PC-3 (cell line): ENCODE measurements at places on chromosomes 5 and 9. TPM values are rescaled to one million over a fixed set of nuclear protein-coding genes. Genes with fewer than 3 reads are reported as not detected.

GRCh38 chr5:143196601-143197259 is 206.8 kb downstream of the NR3C1 start:
- no peak for DNase-seq

The FAXDC2 gene
- total RNA-seq = not detected in 2 replicates

The SLC4A9 gene
- 0.29 TPM in 1 of 2 replicates, not detected in the other for total RNA-seq

- no peak for DNase-seq
Observed at GRCh38 chr5:181047921-181048320, 7.9 kb downstream of the BTNL9 start.

DNA sequence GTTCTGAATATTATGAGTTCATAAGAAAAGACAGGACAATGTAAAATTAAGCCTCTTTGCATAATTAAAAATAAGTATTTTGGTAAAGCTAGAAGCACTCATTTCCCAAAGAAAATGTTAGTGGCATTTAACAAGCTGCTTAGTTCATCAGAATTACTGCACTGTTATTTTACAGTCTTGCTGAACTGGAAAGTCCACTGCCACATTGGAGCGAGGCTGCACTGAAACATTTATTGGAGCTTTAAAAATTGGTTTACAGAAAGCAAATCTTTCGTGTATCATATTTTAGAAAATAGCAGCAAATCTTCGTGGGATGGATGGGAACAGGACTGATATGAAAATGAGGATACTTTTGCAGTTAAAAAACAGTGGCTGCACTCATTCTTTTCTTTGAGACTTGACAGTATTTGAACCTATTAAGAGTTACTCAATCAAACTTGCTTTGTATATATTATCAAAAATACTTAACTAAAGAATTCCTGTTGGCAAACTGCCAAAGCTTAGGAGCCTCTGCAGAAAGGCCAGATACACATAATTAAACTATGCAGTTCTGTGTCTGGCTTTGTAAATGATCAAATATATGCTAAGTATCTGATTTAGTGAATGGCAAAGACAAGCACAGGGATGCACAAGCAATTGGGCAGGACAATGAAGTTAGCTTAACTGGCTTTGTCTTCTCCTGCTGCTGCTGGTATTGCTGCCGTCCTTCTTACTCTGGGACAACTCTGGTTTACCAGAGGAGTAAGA is 16.5 kb upstream of the FBXL7 start:
- DNase-seq = no peak

DNA sequence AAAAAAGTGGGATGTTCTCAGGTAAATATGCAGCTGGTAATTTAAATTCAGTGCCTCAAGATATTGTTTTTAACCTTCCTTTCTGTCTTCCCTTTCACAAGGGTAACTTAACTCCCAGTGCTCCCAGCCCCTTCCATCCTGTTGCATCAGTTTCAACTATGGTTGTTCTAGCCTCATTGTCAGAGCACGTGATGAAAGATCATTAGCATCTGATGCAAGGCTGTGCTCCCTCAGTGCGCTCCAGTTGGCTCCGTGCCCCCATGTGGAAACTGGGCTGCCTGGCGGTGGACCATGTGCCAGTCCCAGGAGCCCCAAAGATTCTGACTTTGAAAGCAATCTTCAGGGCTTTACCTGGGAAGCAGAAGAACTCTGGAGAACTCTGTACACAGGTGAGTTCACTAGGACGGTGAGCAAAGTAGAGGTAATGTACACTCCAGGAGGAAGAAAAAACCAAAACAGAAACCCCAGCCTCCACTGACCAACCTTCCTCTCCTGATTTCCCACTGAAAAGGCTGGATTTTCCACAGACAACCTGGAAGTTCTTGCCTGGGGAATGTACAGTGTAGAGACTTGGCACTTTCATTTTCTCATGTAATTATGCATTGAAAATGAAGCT is 96.9 kb downstream of the SLC1A3 start:
- DNase-seq = no peak

DNA sequence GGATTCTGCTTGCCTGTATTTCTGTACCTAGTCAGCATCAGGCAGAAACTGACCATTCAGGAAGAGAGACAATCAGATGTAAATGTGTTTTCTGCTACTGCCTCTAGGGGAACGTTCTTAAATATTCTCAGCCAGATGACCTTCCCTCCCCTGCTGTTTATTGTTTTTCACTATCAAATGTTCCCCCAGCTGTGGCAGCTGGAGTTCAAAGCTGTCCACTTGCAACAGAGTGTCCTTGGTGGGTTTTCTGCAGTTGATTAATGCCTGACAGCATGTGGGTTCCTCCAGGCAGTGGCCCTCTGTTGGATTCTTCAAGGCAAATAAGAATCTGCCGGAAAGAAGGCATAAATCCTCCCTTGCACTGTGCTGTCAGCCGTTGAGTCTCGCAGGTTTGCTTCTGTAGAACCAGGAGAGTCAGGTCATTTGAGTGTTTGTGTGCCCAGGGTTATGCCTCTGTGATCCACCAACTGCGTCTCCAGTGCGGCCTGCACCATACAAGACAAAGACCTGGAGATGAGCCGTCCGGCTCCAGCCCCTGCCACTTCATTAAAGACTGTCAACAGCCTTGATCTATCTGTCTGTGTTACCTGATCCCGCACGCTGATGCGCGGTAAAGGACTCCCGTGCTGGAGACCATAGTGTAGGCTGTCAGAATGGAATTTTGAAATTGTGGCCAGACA is 203.4 kb downstream of the GADD45G start:
- DNase-seq = no peak

GRCh38 chr5:17817990-17818389 is 183.7 kb downstream of the TAF11L14 start:
- no peak for DNase-seq

GRCh38 chr5:69279517-69279916 is 44.8 kb downstream of the CDK7 start:
- DNase-seq = no peak

DNA sequence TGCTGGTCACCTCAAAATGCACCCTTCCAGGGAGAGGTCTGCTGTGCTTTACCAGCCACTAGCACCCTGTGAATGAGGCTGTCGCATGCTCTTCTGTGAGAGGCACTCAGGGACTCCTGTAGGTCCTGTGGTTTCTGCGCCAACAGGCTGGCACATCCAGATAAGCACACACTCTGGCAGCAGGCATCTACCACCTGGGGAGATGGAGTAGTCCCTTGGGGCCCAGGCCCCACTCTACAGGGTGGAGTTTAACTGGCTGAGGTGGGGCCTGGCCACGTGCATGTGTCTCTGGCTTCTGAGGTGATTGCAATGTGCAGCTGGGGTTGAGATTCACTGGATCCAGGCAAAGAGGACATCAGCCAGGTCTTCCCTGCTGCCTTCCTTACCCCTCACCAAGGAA is 32.3 kb downstream of the TMEM174 start:
- no peak for DNase-seq

The ZNF883 gene
- not detected in 2 replicates for total RNA-seq

DNA sequence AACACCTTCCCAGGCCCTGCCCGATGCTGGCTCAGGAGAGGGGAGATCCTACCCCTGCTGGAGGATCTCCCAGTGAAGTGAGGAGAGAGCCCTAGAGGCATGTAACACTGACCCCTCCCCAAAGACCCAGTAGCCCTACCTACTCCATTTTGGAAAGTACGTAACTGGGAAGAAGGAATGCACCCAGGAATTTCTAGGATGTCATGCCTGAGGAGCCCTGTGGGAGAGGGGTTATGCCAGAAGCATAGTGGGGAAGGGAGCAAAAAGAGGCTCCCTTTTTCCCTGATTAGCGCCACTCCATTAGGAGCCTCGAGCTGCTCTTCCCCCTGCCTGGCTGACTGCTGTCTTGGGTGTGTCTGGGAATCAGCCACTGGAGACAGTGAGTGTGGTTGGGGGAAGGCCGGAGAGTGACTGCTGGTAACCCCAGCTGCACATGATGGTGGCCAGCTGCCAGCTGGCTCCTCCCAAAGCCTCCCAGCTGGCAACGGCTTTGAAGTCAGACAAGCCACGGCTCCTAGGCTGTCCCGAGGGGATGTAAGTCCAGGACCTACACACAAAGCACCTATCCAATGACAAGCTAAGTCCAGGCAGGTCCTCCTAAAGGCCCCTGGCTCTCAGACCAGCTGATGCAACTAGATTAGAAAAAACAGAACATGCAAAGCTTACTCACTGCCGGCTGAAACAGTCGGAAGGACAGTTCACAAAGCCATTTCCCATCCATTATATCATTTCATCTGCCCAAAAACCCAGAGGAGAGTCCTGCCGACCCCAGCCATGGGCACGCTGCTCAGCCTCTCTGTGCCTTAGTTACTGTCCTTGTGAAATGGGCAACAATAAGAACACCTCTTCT is 136.5 kb upstream of the ABCA1 start:
- peak; percentile 77 for DNase-seq

GRCh38 chr9:93125331-93125894 is 8.6 kb downstream of the NINJ1 start:
- DNase-seq = no peak

The PCDHA12 gene
- 7.0 and 8.2 TPM in 2 replicates for total RNA-seq

The FANCG gene
- 32.6 and 44.8 TPM in 2 replicates for total RNA-seq

- DNase-seq = peak; percentile 64
Observed at GRCh38 chr5:135186662-135187522, 152.9 kb upstream of the PITX1 start.

DNA sequence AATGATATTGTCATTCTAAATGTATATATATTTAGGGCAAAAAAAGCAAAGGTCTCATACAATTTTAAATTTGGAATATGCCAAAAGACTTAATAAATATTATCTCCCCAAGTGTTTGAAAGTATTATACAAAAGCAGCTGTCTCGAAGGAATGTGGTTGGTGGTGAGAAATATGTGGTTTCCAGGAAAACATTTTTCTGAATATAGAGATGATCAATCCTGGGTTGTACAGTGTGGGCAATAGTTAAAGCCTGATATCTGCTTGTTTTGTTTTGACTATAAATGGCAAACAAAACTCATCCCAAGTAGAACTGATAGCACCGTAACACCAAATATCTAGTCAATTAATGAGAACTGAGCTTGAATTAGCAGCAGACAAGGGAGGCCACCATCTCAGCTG is 391.8 kb upstream of the CD180 start:
- DNase-seq = no peak

The ASPN gene
- total RNA-seq = not detected in 2 replicates

GRCh38 chr9:107504585-107505455 is 15.3 kb upstream of the KLF4 start:
- DNase-seq = peak; percentile 92

DNA sequence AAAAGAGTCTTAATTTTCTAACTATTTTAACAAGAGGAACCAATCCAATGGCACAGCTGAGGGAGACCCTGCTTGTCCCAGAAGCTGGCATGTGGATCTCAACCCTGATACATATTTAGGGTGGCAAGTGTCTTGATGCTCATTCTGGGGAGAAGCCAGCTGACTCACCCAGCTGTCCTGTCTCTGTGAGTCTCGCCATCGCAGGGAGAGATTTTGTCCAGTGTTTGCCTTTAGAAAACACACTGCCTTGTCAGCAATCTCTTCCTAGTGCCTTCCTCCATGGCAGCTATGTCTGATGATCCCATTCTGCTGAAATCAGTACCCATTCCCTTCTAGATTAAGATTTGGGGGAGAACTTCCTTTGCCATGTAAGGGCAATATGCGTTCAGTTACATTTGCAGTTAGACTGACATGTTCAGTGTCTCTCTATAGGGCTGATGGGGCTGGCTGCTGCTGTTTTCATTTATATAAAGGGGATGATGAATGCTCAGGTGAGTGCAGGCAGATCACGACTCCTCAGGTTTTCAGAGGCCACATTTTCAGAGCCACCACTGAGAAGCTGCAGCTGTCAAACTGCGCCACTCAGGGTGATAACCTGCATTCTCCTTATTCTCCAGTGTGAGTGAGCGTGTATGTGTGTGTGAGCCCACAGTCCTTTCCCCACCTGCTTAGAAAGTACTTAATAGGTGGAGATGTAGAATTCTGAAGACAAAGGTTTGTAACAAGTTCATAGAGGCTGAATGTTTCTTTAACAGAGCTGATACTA is 217.0 kb downstream of the GAS1 start:
- DNase-seq = no peak

DNA sequence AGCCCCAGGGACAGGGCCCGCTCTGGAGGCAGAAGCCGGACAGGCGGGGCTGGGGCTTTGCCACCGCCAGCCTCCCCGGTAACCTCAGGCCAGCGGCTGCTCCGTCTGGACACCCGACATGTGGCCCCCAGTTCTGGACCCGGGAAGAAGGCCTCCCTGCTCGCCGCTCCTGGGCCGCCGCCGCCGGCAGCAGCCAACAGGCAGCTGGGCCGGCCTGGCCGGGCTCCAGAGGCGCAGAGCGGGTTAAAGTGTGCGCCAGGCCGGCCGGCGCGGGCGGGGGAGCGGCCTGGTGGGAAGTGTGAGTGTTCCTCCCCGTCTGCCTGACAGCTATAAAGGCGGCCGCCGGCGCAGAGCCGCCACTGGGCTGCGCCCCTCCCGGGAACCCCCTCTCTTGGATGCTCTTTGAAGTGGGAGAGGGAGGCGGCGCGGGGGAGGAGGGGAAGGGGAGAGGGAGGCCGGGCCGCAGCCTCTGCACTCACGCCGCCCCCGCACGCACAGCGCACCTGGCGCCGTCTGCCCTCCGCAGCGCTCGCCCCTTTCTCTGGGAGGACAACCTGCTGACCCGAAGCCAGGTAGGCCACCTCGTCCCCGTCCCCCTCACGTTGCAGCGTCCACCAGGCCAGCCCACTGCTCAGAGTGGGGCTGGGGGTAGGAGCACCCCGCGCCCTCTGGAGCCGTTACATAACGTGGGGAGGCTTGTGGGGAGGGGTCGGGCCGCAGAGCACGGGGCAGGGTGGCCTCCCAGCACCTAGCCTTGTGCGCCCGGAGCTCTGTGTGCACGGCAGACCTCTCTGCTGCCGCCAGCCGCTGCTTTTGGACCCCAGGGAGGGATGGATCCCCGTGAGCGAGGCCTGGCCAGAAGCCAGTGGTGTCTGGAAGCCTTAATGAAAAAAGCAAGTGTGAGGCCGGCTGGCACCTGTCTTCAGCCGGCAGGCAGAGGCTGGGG is at the start of gene ADAMTSL2:
TSS of gene ADAMTSL2 (plus strand) at position 359 of the 946 bp plus-strand sequence. CDS start 2,009 bp downstream, outside the sequence.
- no peak for DNase-seq

- DNase-seq = no peak
Observed at GRCh38 chr5:139949710-139950109, 93.4 kb downstream of the NRG2 start.

The WDR38 gene
- not detected in 2 replicates for total RNA-seq

DNA sequence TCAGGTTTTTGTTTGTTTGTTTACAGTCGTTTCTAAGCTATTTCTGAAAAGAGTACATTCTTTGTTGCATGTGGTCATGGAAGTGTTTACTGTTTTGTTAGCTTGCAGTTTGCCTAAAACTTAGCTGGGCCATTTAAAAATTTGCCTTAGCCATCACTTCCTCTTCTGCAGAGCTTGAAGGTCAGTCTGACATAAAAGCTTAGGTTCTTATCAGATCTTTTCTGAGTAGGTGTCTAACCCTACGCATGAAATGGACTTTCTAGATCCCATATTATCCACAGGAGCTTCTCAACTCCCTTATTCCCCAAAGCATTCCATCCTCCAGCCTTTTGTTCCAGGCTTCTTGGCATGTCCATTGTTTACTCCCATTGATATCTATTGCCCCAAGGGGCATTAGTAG is 90.3 kb downstream of the AP3B1 start:
- no peak for DNase-seq

GRCh38 chr5:153187503-153187902 is 303.0 kb upstream of the GRIA1 start:
- DNase-seq = no peak

The FAF2 gene
- total RNA-seq = 51.4 TPM in 2 replicates

The SLC45A2 gene
- total RNA-seq = not detected in 2 replicates

The PCDHGB5 gene
- total RNA-seq = 9.0 and 10.3 TPM in 2 replicates
